Vagina (tissue), 2 donors: ENCODE measurements at places on chromosomes 4 and X.

DNA sequence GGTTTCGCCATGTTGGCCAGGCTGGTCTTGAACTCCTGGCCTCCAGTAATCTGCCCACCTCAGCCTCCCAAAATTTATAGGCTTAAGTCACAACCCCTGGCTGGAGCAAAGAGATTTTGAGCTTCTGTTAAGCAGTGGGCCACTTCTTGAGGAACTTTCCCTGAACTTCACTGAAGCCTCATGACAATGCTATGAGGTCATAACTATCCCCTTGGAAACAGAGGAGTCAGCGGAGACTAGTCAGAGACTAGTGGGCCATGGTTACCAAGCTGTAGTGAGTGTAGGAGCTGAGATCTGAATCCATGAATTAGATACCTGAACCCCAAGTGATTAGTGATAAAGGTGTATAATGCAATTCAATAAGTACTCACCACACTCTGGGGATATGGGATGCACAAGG lies 145.1 kb upstream of the MSX1 start:
- no peak for DNase-seq

DNA sequence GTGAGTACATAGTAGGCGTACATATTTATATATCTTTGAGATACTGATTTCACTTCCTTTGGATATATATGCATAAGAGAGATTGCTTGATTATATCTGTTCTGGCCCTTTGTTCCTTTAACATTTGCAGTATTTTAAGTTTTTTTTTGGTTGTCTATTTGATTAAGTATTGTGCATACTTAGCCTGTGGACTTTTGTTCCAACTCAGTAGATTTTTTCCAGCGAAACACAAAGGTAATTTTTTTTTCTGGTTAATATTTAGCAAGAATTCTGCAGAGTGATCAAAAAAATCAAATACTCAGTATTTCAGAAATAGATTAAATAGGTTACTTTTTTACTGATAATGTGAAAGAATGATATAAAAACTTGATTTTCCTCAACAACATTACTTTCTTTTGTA lies at the start of gene AFM:
TSS of gene AFM (plus strand) at position 388 of the 400 bp plus-strand sequence. CDS start 31 bp downstream, outside the sequence.
- DNase-seq = no peak

- no peak for DNase-seq
Measured at GRCh38 chrX:39817754-39818470, 279.8 kb downstream of the BCOR start.

GRCh38 chr4:42501624-42502401 lies 104.5 kb downstream of the SHISA3 start:
- DNase-seq = no peak

DNA sequence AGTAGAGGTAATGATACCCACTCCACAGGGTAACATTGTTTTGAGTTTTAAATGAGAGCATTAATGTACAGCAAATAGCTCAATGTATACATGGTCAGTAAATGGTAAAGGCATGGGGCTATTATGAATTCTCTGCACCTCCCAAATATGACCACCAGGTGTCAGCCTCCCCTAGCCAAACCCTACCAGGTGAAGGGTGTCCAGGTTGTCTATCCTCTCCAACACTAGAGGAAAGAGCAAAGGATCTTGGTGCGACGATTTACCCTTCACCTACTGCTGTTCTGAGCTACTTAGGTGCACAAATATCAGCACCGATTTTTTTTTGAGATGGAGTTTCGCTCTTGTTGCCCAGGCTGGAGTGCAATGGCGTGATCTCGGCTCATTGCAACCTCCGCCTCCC lies 26.5 kb upstream of the XIAP start:
- no peak for DNase-seq

GRCh38 chr4:42398871-42399331 lies 1.6 kb downstream of the SHISA3 start:
- no peak for DNase-seq

DNA sequence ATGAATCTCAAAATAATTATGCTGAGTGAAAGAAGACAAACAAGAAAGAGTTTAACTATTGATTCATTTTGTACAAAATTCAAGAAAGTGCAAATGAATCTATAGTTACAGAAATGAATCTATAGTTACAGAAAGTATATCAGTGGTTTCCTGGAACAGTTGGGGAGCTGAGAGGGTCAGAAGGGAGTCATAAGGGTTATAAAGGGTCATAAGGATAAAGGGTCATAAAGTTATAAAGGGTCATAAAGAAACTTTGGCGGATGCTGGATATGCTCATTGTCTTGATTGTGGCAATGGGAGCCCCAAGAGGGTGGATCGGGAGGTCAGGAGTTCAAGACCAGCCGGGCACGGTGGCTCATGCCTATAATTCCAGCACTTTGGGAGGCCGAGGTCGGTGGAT lies 26.0 kb upstream of the INTS6L start:
- no peak for DNase-seq

GRCh38 chr4:77989968-77990367 lies 67.2 kb upstream of the FRAS1 start:
- DNase-seq = no peak

DNA sequence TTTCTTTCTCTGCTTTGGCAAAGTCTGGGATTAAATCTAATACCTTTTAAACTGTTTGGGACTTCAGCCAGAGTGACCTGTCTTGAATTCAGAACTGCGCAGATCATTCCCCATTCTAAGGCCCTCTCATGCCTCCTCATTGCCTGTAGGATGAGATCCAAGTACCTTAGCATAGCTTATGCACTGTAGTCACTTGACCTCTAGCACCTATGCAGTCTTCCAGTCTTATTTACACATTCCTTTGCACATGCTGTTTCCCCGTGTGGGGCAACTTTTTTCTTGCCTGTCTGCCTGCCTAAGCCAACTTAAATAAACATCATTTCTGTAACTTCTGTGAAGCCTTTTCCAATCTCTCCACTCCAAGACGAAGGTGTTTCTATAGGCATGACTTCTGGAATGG lies 68.4 kb downstream of the AR start:
- no peak for DNase-seq

DNA sequence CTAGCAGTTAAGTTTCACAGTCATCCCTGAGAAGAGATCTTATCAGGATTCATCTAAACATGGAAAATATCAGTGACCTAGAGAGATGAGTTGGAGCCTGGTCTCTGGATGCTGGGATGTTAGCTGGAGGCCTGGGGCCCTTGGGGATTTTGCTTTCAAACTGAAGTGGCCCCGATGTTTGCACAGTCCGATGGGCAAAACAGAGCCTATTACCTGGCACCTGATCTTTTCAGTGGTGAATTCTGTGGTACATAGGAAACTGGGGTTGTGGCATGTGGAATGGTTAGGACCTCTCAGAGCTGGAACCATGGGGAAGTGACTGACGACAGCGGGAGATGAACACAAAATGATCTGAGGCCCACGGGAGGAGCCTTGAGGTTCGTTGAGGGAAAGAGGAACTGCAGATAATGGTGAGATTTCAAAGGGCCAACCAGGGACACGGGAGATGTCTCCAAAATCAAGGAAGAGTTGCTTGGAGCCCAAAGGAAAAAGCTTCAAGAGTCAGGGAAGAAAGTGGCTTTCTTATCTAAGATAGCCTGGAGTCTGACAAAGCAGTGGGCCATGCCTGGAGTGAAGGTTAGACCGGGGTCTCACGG lies 17.8 kb upstream of the TENM3 start:
- peak; percentile 56 for DNase-seq

- DNase-seq = no peak
Measured at GRCh38 chrX:13938051-13938828, 91.5 kb downstream of the GEMIN8 start.

GRCh38 chrX:16832301-16832700 lies 37.9 kb downstream of the RBBP7 start:
- no peak for DNase-seq

- no peak for DNase-seq
Measured at GRCh38 chr4:159966746-159967145, 863.9 kb downstream of the RAPGEF2 start.

DNA sequence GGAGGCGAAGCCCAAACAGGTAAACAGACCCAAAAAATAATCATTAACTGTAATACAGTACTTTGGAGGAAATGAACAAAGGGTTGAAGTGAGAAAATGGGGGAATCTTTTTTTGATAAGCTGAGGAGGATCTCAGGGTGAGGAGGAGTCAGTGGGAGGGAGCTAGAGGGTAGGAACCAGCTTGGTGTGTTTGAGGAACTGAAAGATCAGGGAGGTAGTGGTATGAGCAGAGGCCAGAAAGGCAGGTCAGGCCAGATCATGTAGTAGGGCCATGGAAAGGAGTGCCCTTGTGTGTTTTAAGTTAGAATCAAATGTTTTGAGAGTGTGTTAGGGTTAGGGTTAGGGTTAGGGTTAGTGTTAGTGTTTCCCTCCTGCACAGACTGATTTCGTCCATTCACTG lies 48.8 kb downstream of the PPP2R2C start:
- no peak for DNase-seq

GRCh38 chrX:137195296-137195695 lies 161.5 kb upstream of the GPR101 start:
- DNase-seq = no peak

DNA sequence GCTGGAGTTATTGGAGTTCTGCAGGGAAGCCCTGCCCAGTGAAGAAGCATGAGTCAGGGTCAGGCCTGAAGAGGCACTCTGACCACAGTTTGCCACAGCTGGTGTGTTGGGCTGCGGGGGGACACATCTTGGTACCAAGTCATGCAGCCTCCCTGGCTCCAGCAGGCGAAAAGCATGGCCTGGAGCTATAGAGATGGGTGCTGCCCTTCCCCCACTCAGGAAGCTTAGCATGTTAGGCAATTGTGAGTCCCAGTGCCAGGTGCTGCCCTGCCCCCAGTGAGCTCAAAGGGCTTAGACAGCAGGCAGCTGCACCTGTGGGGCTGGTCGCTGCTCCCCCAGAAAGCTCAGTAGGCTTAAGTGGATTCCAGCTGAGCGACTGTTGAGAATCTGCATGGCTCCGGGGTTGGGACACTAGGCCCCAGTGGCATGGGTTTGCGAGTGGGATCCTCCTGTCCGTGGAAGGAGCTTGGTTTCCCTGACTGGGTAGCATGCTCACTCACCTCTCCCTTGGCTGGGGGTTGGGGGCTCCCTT lies 755.5 kb downstream of the GLUD2 start:
- no peak for DNase-seq

DNA sequence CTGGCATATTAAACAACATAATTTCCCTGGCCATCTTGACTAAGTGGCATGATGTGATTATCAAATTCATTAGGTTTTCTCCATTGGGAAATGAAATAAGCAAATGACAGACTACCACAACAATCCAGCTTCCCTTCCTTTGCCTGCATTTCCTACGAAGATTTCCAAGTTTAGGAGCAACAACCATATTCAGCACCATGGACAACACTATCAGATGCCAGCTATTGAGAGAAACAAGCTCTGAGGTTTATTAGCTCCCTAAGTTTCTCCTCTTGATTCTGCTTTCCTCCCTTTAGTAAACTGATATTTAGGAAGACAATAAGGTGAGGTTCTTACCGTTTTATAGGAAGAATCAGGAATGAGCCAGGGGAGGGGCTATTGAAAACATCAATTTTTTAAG lies 36.2 kb downstream of the DCX start:
- DNase-seq = no peak

- DNase-seq = no peak
Measured at GRCh38 chrX:140744085-140744484, 34.5 kb downstream of the LINC00632 start.

DNA sequence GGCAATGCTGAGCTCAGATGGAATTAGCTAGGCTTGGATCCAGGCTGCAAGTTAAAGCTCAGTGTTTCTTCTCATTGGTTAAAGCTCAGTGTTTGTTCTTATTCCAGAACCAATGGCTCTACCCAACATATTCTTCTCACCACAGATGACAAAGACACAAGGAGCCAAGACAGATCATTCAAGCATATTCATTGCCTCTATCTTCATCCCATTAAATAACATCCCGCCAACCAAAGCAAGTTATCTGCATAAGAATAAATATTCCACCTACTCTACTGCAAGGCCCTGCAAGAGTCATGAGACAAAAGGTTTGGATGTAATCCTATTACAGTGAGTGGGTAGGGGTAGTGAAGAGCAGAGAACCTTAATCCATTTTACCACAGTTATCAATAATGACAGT lies 766.5 kb downstream of the C4orf33 start:
- DNase-seq = no peak

- DNase-seq = no peak
Measured at GRCh38 chr4:1879485-1879884, 8.3 kb downstream of the NSD2 start.

DNA sequence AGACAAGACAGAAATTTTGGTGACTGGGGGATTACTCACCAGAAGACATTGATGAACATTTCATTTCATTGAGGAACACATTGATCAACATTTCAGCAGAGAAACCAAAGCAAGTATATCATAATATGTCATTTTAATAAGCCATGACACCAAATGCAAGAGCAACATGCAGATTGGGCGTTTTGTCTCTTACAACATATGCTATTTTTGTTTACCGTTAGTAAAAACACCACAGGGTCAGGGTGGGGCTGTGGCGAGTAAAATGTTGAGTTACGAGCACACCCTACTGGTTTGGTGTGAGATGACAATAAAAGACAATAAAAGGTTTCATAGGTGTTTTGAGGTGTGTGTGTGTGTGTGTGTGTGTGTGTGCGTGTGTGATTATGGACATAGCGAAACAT lies 294.5 kb downstream of the PDGFC start:
- DNase-seq = no peak

GRCh38 chrX:31435592-31435991 lies 363.8 kb upstream of the FTHL17 start:
- no peak for DNase-seq

DNA sequence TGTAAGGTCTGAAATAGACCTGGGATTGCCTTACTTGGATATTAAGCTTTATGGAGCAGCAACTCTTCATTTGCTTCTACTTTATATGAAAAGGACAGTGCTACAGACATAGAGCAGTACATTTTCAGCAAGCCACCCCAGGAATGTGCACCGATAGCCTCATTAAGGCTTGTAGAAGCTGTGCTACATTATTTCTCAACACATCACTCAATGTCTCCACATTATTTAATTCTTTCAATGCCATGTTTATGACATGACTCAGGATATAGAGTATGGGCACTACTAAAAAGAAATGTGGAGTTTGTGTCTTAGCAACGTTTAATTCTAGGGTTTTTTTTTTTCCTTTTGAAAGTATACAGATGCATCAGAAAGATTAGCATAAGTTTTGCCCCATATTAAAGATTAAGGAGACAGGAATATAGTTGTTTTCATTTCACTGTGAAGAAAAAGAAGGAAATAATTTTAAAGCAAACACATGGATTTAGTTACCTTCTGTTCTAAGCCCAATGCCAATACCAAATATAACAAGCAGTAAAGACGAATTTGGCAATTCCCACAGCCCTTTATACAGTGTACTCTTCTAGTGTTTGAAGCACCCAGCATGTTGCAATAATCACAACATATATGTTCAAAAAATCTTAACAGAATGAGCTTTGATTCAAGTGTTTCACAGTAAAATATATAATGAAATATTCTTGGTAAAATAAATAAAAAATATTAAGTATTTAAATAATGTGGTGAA lies 2140.1 kb upstream of the AGA start:
- no peak for DNase-seq

GRCh38 chrX:129606918-129607317 lies 47.8 kb downstream of the APLN start:
- no peak for DNase-seq

GRCh38 chr4:124636788-124637187 lies 75.7 kb downstream of the ANKRD50 start:
- DNase-seq = no peak
